ENCODE measurements at places on chromosomes 6 and 20. TPM values are rescaled to one million over a fixed set of nuclear protein-coding genes. Genes with fewer than 3 reads are reported as not detected.

Gene CALHM4
- not detected for total RNA-seq

Gene STK35
- total RNA-seq, result 18.2 TPM

Gene PNLDC1
- total RNA-seq, result 1.4 TPM

Gene HAO1
- total RNA-seq, result not detected

Gene SNPH
- 4.2 TPM for total RNA-seq

Gene MUC21
- total RNA-seq, result not detected

Gene ARFGEF3
- total RNA-seq, result 0.07 TPM

Gene MTFR2
- total RNA-seq, result 35.8 TPM

DNA sequence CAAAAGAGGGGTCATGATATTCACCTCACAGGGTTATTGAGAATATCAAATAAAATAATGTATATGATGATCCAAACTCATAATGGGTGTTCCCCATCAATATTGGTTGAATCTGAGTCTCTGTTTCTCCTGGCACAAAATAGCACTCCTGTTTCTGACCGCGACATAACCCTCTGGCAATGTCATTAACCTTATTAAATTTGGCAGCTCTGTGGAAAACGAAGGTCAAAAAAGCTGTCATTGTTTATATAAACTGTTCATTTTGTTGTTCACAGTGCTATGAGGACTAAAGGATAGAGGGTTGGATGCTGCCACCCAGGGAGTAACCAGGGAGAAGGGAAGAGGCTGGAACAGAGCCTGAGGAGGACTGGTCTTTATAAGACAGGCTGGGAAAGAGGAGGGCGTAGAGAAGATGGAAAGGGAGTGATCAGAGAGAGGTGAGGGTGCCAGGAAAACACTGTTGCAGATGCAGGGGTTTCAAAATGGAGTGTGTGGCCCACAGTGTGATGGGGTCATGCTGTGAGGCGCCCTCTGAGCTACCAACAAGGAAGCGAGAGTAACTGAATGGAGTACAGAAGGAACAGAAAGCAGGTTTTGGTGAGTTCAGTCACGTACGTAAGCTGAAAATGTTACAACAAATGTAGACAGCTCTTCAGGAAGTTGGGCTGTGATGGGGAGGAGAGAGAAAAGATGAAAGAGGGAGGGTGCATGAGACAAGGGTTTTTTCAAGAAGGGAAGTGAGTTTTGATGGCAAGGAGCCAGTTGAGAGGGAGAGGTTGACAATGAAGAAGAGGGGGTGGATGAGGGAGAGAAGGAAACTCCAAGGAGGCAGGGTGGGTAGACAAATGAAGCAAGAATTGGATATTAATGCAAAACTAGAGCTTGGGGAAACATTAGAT, 251.6 kb upstream of the TAB2 start:
- peak; percentile 70 for DNase-seq

GRCh38 chr20:36473164-36473563, 68.2 kb upstream of the MYL9 start:
- no peak for DNase-seq

- no peak for DNase-seq
These were observed 223.9 kb upstream of the THEMIS start for GRCh38 chr6:128124713-128125112.

GRCh38 chr6:35543459-35544193, 30.9 kb upstream of the TULP1 start:
- DNase-seq, result no peak

DNA sequence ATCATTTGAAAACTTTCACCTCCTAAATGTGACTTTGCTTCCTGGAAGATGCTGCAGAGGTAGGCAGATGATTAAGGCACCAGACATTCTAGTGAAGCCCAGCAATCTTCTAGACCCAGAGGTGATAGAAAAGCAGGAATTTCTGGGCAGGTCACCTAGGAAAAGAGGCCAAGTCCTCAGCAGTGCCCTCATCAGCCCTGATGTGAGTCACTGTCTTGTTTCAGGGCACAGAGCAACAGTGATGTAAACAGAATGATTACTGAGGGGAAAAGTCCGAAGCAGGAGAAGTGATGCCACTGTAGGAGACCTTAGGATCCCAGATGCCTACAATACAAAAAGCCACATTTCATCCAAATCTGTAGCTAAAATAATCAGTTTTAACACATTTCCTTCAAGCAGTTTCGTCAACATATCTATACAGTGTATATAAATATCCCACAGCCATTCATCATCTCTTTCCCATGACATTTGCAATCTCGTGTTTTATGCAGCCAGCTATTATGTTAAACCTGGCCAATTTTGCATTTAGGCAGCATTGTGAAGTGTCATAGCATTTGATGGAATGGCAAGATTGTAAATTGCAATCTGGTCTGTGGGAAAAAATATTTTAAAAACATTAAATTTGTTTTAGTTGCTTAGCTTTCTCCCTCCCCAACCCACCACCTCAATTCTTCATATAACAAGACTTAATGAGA, 401.2 kb upstream of the RNF217 start:
- no peak for DNase-seq

DNA sequence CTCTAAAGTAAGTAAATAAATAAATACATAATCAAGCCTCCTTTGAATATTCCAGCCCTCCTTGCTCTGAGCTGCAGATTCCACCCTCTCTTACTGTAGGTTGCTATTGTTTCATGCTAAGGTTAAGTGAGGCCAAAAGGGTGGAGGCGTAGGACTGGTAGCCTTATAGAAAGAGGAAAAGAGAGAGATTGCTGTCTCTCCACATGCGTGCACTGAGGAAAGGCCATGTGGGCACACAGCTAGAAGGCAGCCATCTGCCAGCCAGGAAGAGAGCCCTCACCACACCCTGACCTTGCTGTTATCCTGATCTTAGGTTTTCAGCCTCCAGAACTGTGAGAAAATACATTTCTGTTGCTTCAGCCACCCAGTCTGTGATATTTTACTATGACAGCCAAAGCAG, 87.4 kb upstream of the SHLD1 start:
- DNase-seq, result no peak

- no peak for DNase-seq
These were observed 259.6 kb downstream of the BCKDHB start for GRCh38 chr6:80366051-80366450.

DNA sequence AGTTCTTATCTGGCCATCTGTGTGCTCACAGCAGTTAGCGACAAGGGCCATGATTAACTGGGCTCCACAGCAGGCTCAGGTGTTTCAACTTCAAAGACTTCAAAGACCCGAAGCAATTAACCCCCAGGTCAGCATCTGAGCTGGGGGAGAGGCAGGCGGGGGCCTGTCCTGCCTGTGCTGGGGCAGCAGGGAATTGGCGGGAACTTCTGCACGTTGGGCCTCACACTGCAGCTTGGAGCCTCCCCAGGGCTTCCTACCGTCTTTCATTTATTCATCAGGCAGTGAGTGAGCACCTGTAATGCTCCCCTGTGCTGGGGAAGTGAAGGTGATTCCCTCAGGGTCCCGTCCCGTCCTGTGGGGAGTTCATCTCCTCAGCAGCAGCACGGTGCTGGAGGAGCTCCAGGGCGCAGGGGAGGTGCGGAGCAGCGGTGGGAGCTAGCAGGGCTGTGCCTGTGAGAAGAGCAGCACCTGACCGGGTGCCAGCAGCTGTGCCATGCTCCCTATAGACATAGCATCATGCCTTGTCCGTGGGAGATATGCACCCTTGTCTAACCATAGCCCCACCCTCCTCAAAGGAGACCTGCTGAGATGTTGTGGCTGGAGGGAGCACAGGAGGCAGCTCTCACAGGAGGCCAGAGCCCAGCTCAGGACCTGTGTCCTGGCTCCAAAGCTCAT, 51.8 kb upstream of the FRMD1 start:
- DNase-seq, result peak; percentile 26

- DNase-seq, result no peak
These were observed 195.7 kb downstream of the ALDH8A1 start for GRCh38 chr6:134754013-134754690.

DNA sequence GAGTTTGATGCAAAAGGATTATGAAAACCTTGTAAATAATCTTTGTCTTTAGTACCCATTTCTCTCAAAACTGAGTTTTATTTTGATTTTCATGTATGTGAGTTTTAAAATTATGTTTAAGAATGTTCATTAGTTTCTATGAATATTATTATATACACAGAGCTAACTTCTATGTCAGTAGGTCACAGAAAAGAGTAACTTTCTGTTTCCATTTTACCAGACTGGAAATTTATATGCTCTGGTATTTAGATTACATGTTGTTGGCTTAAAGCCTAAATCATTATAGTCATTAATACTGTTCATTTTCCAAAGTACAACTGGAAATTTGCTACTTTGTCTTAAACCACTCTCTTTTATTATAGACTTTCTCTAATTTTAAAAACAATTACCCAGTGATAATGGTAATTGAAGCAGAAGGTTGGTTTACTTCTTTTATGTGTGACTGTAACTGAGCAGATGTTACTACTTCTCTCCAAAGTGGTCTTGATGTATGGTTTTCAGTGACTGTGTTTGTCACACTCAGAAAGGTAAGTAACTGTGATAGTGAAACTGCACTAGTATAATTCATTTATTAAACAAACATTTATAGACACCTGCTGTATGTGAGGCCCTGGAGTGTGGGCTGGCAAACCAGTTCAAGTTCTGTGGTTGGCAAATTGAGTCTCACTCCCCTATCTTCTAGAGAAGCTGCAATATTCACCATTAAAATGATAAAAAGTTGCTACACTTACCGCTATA, 13.2 kb downstream of the CRYBG1 start:
- no peak for DNase-seq

- DNase-seq, result peak; percentile 69
These were observed 47.5 kb downstream of the DSTN start for GRCh38 chr20:17617212-17617867.

DNA sequence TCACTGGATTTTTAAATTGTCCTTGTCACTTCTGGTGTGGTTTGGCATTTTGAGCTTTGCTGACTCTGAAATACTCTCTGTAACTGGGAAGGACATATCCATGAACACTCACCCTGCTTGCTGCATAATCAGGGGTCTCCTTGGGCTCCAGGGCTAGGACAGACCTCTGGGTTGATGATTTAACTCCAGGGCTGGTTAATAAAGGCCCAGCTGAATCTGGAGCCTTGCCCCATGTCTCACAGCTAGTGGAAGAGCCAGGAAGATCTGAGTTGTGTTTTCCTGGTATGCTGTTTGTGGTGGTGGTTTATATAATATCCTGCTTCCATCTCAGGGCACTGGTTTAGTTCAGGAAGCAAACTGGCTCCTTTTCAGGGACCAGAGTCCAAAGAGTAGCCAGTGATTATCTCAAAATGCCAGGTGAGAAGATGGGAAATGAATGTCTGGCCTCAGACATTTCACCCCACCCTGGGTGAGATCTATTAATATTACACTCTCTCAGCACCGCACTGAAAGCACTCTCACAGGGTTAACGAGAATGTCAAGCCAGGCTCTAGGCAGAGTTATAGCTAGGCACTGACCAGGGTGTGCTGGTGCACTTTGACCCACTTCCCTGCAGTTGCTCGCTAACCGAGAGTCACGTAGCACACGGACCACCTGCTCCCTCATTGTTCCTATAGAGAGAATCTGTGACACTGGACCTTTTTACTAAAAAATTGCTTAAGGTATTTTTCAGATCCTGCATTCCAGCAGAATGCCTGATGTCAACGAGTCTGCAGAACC, 90.1 kb upstream of the SLC22A16 start:
- DNase-seq, result no peak

GRCh38 chr6:52388790-52389189, 26.8 kb downstream of the PAQR8 start:
- DNase-seq, result no peak

- DNase-seq, result no peak
These were observed 21.1 kb downstream of the HDGFL1 start for GRCh38 chr6:22590423-22590822.

DNA sequence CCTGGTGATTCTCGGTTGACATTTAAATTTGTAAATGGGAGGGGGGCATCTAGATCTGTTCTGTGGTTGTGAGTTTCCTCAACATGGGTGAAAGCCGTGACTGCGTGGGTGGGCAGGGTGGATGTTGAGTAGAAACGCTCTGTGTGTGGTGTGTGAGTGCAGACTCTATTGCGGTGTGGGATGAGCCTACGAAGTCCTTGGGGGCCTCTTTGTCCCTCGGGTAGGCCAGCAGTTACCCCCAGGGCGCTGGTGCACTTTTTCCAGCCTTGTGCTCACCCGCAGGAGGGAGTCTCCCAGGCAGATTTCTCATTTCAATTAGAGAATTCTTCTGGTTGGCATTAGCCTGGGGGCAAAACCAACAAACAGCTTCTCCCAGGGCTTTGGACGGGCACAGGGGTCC, 10.6 kb downstream of the TOX2 start:
- peak; percentile 48 for DNase-seq

DNA sequence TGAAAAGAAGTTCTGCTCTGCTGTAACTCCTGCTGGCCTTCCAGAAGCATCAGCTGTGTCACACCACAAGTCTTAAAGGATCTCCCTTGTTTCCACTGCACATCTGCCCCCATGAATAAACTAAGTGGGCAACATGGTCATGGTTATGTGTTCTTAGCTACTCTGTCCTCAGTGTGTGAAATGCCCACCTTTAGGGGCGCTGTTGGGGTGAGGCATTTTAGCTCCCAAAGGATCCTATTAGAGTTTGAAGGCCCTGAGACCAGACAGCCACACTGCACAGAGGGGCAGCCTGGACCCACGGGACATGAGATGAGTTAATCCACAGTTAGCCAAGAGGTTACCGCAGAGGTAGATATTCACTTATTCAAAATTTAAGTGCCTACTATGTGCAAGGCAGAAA, 294.3 kb upstream of the QKI start:
- no peak for DNase-seq

DNA sequence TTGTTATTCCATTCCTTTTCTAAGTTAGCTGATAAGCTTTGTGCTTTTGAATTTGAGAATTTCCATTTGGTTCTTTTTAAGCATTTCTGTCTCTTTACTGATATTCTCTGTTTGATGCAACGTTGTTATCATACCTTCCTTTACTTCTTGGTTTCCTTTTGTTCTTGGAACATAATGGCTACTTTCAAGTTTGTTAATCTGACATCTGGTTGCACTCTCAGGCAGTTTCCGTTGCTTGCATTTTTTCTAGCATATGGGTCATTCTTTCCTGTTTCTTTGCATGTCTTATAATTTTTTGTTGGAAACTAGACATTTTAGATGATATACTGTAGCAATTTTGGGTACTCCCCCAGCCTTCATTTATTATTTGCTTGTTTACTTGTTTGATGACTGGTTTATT, 12.5 kb downstream of the CDC5L start:
- DNase-seq, result no peak

DNA sequence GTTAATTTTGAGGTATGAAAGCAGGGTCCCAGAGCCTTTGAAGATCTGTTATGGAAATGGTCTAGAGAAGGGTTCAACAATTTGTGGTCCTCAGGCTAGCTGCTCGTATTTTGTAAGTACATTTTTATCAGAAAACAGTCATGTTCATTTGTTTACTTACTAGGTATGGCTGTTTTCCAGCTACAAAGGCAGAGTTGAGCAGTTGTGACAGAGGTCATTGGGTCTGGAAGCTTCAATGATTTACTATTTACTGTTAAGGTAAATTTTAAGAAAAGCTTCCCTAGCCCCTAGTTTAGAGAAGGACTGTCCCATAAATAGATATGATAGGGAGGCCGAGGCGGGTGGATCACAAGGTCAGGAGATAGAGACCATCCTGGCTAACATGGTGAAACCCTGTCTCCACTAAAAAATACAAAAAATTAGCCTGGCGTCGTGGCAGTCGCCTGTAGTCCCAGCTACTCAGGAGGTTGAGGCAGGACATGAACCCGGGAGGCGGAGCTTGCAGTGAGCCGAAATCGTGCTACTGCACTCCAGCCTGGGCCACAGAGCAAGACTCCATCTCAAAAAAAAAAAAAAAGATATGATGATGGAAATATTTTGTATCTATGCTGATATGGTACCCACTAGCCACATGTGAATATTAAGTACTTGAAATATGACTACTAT, 538.4 kb upstream of the CITED2 start:
- DNase-seq, result no peak

- no peak for DNase-seq
These were observed 83.5 kb downstream of the NDUFAF5 start for GRCh38 chr20:13868331-13868730.

GRCh38 chr20:62898093-62898964, 28.0 kb downstream of the DIDO1 start:
- no peak for DNase-seq
